ENCODE measurements at places on chromosomes 7 and 10.

- no peak for DNase-seq
Measured at GRCh38 chr10:131818510-131819234, 82.1 kb upstream of the PPP2R2D start.

DNA sequence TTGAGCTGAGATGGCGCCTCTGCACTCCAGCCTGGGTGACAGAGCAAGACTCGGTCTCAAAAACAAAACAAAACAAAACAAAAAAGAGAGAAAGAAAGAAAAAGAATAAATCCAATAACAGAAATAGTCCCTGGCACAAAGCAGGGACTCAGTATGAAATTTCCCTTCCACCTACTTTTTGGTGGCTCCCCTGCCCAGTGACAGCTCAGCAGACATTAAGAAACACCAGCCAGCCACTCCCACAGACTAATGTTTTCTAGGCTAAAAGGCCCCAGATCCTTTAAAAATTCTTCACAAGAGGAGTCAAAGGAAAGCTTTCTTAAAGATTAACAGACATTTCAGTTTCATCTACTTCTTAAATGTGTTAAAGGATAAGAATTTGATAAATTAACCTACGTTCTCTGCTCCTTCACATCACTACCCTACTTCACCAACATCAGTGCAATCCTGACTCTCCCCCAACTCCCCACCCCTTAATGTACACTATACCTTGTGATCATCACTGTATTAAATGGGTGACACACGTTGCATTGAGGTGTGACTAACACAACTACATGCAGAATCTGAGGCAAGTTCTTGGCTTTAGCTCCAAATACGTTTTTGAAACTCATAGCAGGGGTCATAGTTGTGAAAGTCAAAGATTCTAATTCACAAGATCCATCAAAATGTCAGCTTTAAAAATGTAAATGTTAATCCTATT lies 114.5 kb upstream of the CAV2 start:
- no peak for DNase-seq

DNA sequence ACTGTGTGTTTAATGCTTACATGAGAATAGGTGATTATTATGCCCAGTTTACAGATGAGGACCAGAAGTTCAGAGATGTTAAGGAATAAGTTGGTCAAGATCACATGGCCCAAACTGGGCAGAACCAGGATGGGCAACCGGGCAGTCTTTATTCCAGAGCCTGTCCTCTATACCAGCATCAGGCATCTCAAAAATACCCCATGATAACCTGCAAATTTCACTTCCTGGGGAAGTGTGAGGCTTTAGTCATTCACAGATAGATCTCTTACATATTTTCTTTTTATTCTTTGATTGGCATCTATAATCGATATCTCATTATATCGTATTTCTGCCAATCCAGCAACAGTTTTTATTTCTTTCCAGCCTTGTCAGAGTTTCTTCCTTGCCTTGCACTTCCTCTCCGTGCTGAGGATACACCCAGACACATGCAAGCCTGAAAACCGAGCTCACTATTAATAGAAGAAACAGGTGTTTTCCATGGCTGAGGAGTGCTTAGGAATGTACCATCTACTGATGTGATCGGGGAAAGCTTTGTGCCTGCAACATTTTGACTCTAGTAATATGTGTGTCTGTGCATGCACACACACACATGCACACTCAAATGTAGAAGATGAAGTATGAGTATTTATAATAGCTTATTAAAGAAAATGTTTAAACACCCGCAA lies 82.4 kb downstream of the CREM start:
- DNase-seq = no peak

DNA sequence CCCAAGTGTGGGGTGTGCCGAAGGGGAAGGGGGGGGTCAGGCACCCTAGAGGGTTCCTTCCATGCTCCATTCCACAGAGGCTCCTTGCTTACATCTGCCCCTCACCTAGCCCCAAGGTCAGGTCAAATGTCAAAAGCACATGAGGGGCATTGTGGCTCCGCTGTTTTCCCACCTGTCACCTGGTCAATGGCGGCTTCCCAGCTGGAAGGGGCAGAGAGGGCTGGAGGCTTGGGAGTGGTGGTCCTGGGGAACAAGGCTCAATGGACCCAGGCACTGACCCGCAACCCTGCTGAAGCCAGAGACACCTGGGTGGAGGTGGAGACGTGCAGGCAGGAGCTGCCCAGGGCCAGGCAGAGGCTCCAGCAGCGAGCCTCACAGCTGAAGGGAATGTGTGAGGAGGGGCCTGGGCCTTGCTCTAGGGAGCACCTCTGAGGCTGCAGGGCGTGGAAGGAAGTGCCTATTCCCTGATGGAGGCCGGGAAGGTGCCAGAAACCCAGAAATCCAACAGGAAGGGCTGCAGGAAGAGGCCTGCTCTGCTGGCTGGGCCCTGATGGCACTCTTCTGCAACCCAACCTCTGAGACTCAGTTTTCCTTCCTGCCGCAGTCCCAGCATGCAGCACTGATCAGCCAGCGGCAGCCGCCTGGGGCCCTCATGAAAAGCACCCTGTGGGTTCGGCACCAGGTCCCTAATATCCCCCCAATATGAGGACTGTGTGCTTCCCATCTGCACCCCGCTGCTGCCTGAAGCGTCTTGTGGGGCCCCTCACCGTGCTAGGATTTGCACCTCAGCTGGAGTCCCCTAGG lies 16.0 kb downstream of the RASGEF1A start:
- DNase-seq = no peak

- DNase-seq = no peak
Measured at GRCh38 chr7:100803398-100804161, 23.7 kb downstream of the EPHB4 start.

DNA sequence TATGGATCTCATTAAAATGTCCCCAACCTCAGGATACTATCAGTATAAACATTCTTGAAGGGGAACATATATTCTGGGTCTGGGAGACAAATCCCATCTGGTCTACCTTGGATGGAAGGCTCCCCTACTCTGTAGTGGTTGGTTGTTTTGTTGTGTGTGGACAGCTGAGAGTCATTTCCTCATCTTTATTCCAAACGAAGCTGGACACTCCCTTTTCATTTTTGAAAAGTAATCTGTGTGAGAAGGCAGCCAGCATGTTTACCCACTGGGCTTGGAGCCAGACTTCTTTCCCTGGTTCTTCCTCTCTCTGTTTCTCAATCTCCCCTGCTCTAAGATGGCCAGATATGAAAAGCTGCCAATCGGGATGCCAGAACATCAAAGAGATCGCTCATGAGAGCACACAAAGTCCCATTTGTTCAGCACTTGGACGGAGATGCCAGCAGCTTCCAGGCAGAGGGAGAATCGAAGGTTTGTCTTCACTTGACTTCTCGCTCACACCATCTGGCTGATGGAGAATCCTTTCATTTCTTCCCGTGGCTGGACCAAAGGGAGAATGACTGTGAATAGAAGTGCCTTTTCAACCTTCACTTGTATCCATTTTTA lies 108.1 kb upstream of the AGR3 start:
- DNase-seq = no peak

GRCh38 chr10:119414081-119414611 lies 128.4 kb downstream of the RGS10 start:
- no peak for DNase-seq

- no peak for DNase-seq
Measured at GRCh38 chr10:75352650-75353049, 48.9 kb downstream of the ZNF503 start.

- no peak for DNase-seq
Measured at GRCh38 chr10:116241642-116242410, 31.2 kb downstream of the GFRA1 start.

- no peak for DNase-seq
Measured at GRCh38 chr10:72322030-72322279, 32.8 kb downstream of the DNAJB12 start.

DNA sequence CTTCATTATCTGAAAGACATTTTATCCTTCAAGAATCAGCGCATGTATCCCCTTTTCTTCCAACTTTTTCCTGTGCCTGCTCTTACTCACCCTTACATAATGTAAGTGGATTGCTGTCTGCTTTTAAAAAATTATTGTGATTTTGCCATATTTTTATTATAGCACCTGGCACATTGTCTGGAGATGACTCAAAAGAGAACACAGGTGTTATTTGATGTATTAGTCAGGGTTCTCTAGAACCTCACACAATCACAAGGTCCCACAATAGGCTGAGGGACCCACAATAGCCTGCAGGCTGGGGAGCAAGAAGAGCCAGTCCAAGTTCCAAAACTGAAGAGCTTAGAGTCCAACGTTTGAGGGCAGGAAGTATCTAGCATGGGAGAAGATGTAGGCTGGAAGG lies 390.0 kb downstream of the EXOC4 start:
- DNase-seq = no peak

GRCh38 chr10:130357951-130358350 lies 221.8 kb downstream of the GLRX3 start:
- DNase-seq = no peak

DNA sequence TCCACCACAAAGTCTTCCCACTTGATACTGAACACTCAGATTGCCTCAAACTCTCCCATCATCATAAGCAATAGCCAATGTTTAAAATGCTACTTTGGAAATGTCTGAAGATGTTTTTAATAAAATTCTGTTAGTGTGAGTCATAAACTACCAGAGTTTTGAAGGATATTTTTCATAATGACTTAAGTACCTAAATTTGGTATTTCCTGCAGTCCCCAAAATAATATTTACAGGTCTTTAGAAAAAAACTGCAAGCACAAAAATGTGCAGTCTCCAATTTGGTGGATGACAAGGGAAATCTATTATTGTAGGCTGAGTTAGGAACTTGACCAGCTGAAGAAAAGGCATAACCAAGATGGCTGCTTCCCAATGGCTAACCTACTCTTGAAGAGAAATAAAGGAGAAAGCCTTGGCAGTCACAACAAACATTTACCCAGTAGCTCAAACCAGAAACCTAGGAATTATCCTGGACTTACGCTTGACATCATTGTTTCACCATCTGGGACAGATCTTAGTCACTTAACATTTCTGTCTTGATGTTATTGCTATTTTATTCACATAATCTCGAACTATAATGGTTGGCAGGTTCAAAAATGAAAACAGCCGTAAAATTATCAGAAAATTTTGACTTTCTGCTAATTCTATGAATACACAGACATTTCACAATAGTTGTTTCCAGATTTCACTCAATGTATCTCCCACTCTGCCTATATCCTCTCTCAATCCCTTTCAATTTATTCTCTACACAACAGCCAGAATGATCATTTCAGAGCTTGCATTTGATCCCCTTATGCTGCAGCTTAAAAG lies 111.2 kb upstream of the STEAP1B start:
- no peak for DNase-seq

GRCh38 chr10:33113466-33113865 lies 155.4 kb upstream of the ITGB1 start:
- DNase-seq = no peak

- DNase-seq = no peak
Measured at GRCh38 chr10:13526948-13527863, 1.6 kb downstream of the BEND7 start.

DNA sequence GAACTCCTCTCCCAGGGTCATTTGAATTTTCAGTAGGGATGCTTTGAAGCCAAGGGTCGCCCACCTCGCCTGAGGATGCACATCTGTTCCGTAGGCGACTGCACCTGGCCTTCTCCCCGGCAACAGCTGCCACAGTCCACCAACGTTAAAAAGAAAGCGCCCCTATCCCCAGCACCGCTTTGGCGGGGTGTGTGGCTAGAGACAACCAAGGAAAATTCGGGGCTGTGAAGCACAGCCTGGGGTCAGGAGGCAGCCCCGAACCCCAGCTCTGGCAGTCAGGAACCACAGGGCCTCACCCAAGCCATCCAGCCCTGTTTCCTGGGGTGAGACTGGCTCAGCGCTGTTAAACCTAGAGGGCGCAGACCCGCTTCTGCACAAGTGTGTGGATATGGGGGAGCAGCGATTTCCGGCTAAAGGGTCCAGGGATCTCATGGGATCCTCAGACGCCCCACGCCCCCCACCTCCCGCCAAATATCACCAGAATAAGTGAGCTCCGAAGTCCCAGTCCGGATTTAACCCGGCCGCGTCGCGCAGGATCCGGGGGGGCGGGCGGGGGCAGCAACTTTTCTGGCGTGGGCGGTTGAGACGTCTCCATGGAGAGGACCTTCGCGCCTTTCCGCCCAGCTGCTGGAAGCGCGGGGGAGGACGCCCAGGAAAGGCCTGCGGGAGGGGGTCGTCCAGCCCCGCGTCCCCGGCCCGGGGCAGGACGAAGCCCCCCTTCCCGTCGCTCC lies 822 bp downstream of the ZC3HAV1L start:
- no peak for DNase-seq

- no peak for DNase-seq
Measured at GRCh38 chr10:108064746-108065260, 900.3 kb upstream of the SORCS1 start.

DNA sequence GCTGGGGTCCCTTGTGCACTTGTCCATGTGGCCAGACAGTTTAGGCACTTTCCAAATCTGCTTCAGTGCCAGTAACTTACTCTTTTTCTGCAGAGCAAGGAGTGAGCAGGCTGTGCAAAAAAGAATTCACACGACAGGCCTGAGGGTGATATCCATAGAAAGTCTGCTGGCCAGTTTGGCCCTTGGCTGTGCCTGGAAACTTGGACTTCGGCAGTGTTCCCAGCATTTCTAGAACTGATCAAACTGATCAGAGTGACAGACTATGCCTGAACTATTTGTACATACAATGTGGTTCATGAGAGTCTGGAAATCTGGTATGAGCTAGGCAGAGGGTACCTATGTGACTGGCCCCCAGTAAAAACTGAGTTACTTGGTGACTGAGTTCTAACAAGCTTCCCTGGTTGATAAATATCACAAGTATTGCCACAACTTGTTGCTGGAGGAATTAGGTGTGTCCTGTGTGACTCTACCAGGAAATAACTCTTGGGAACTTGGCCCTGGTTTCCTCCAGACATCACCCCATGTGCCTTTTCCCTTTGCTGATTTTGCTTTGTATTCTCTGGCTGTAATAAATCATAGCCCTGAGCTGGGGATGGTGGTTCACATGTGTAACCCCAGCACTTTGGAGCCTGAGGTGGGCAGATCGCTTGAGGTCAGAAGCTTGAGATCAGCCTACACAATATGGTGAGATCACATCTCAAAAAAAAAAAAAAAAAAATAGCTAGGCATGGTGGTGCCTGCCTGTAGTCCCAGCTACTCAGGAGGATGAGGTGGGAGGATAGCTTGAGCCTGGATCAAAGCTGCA lies 3.3 kb upstream of the DENND10 start:
- DNase-seq = no peak

GRCh38 chr10:66350622-66351399 lies 575.0 kb upstream of the LRRTM3 start:
- no peak for DNase-seq

DNA sequence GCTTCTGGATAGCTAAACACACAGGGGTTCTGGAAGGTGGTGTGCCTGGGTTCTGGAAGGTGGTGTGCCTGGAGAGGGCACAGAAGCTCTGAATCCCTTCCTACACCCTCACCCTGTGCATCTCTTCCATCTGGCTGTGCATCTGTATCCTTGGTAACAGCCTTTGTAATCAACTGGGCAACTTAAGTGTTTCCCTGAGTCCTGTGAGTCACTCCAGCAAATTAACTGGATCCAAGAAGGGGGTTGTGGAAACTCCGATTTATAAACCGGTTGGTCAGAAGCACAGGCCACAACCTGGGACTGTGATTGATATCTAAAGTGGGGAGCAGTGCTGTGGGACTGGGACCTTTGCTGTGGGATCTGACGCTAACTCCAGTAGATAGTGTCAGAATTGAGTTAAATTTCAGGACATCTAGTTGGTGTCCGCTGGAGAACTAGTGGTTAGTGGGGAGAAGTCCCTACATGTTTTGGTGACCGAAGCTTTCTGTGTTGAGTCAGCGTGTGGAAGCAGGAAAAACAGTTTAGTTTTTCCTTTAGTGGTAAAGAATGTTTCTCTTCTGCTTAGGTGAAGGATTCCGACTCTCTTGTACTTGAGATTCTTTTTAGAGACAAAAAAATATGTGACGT lies 228.1 kb downstream of the BMPER start:
- DNase-seq = no peak

Data from activated CD4-positive, alpha-beta T cell treated with anti-CD3 and anti-CD28 coated beads for 24 hours (primary cell).